ENCODE measurements at places on chromosomes 13 and 19. TPM values are rescaled to one million over a fixed set of nuclear protein-coding genes. Genes with fewer than 3 reads are reported as not detected.

Gene ZNF600
- total RNA-seq = 2.0 TPM

Gene LRRC63
- 0.36 TPM for total RNA-seq

Gene ADAMTS10
- total RNA-seq = 45.3 TPM

Gene NANOS3
- not detected for total RNA-seq

Gene VSIG10L
- total RNA-seq = 2.7 TPM
